Esophagus squamous epithelium (tissue), 5 donors: ENCODE measurements at places on chromosomes 16 and 17.

DNA sequence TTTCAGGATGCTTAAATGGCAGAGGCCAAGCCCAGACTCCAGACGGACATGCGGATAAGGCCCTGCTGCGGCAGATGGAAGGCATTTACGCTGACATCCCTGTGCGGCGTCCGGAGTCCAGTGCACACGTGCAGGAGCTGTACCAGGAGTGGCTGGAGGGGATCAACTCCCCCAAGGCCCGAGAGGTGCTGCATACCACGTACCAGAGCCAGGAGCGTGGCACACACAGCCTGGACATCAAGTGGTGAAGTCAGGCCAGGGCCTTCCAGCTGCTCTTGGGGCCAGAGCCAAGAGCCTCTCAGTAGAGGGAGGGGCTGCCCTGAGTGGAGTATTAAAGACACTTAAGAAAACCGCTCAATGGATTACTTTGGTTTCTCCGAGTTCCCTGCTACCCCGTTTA, 29.4 kb downstream of the NARF start:
- no peak for DNase-seq

DNA sequence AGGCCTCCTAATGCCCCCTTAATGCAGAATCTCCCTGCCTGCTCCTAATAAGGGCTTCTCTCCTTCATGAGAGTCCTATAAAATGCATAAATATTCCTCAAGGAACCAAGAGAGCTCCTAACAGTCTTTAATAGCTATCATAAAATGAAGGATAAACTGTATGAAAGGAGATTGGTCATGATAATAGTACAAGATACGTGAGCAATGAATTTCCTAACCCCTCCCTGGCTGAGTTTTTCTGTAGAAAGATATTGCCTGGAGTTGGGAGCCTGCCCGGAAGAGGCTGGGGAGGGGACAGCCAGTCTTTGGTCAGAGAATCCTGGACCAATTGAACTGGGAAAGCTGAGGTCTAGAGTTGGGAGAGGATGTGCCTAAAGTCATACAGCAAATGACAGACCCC, 321.9 kb upstream of the CDH5 start:
- DNase-seq: no peak

- no peak for DNase-seq
Measured at GRCh38 chr16:54204756-54205155, 81.8 kb downstream of the IRX3 start.

DNA sequence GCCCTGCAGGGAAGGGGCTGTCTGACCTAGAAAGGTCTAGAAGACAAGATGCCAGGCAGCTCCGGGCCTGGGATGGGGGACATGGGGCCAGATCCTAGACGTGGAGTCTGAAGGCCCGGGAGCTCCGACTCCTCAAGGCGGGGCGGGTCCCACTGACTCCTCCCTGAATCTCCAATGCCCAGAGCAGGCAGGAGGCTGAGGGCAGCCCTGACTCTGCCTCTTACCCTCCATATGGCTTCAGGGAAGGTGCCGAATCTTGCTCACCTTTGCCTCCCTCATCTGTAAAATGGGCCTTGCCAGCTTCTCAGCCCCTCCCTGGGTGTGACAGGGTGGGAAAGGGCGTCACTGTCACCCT, 14.8 kb downstream of the VASN start:
- no peak for DNase-seq

GRCh38 chr16:15542261-15542660, 100.7 kb downstream of the MARF1 start:
- DNase-seq: no peak
